ENCODE measurements at places on chromosomes 2 and 18.

- no peak for DNase-seq
Measured at GRCh38 chr2:191341436-191341835, 96.2 kb downstream of the MYO1B start.

DNA sequence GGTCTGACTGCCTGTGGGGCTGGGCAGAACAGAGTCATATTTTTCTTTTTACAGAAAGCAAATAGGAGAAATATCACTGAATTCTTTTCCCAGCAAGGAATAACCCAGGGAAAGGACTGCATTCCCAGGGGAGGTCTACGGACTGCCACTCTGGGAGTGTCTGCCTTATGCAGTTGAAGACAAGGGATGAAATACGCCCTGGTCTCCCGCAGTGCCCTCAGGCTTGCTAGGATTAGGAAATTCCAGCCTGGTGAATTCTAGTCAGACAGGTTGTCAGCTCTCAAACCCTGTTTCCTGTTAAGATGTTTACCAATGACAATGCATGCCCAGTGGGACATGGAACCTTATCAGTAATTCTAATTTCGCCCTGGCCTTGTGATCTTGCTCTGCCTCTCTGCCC, 30.3 kb upstream of the PDK1 start:
- no peak for DNase-seq

DNA sequence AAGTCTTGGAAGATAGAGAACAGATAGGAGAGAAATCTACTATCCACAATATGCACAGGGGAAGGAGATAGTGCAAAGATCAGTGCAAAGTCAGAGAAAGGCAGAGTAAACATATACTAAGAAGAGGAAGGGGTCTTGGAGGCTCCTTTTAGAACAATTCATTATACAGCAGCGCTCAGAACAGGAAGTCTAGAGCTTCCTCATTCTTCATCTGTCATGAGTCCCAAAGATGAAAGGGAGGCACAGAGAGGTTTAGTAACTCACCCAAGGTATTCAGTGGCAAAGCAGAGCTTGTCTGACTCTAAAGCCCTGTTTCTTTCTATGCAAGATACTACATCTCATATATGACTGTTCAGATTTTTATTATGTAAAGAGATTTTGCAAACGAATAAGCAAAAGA, 1.4 kb downstream of the SP110 start:
- DNase-seq = no peak

- no peak for DNase-seq
Measured at GRCh38 chr2:41004700-41005099, 552.8 kb upstream of the SLC8A1 start.

DNA sequence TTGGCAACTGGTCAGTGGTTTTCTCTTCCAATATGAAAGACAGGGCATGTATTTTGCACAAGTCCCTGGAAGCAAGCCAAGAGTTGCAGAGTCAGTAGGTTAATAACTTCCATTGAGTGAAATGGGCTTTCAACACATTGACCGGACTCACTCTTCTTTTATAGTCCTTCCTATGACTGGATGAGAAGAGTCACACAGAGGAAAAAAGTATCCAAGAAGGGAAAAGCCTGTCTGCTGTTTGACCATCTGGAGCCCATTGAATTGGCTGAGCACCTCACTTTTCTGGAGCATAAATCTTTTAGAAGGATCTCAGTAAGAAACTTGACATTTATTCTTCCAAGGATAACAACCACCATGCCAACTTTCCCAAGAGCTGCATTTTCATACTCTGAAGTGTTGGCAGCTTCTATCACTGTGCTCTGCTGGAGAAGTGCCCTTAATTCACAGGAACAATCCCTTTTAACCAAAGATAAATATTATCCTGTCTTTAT, 45.4 kb downstream of the RASGRP3 start:
- no peak for DNase-seq

- DNase-seq = no peak
Measured at GRCh38 chr2:104982111-104982510, 55.8 kb upstream of the MRPS9 start.

DNA sequence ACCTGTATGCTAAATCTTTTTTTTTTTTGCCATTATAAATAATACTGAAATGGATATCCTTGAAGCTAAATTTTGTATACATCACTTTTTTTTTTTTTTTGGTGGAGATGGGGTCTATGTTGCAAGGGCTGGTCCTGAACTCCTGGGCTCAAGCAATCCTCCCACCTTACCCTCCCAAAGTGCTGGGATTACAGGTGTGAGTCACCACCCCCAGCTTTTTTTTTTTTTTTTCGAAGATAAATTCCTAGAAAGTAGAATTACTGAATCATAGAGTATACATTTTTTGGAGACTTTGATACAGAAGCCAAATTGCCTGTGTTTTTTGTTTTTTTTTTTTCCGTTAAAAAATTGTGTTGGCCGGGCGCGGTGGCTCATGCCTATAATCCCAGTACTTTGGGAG, 51.0 kb upstream of the MCFD2 start:
- no peak for DNase-seq

DNA sequence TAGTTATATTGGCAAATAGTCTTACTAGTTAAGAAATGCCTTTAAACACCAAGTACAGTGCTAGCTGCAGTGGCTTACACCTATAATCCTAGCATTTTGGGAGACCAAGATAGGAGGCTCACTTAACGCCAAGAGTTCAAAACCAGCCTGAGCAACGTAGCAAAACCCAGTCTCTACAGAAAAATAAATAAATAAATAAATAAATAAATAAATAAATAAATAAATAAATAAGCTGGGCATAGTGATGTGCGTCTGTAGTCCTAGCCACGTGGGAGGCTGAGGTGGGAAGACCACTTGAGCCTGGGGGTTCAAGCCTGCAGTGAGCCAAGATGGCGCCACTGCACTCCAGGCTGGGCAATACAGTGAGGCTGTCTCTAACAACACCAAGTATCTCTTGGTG, 158.6 kb upstream of the ALPP start:
- no peak for DNase-seq

DNA sequence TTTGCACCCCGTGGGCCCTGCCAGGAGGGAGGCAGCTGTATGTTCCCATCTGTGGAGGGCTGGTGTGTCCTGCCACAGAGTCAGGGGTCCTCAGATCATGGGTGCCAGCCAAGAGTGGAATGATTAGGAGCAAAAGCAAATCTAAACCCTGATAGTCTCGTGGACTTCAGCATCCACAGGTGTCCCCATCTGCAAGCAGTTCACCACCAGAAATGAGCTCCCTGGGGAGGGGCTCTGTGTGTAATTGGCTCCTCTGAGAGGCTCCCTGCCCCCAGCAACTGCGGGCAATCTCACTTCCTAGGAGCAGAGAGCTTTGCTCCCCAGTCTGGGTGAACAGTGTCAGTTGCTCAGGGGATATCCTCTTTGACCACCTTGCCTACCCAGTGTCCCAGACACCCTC, 78.1 kb downstream of the HNRNPLL start:
- DNase-seq = no peak

GRCh38 chr2:80217446-80217845, 87.1 kb downstream of the LRRTM1 start:
- no peak for DNase-seq

DNA sequence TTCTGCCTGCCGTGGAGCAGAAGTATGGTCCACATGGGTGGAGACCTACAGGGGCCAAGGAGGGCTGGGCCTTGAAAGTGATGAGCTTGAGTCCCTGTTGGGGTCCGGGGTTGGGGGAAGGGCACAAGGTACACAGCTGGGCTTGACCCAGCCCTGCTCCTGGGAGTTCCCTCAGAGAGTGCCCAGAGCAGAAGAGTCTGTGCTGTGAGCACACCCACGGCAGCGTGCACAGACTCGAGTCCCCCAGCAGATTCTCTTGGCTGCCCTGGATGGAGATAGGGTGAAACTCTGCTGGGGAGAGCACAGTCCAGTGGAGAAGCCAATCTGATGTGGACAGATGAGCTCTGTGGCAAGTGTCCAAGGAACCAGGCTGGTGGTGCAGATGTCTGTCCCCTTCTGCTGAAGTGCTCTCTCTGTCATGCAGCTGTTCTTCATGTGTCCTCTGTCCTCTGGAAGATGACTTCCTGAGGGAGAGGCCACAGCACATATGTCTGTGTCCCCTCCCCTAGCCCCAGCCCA, 27.5 kb downstream of the INPP4A start:
- no peak for DNase-seq

GRCh38 chr2:36464006-36464721, 108.6 kb downstream of the CRIM1 start:
- no peak for DNase-seq

- DNase-seq = no peak
Measured at GRCh38 chr2:54099829-54100585, 15.4 kb upstream of the ACYP2 start.

- DNase-seq = no peak
Measured at GRCh38 chr2:24809316-24810007, 16.2 kb downstream of the CENPO start.

DNA sequence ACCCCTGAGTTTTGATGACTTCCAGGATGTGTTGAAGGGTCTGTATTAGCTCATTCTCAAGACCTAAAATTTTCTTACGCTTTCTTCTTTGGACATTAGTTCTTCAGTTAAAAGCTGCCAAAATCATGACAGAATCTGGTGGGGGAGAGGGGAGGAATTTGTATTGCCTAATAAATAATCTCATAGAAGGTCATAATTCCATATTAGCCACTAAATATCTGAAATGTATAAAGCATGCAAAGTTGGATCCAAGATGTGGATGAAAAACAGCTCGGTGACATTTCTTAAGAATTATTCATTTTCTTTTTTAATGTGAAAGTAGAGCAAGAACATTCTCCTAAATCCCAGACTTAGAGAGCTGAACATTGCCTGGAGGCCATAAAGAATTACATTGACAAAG, 120.1 kb downstream of the MMADHC start:
- no peak for DNase-seq

DNA sequence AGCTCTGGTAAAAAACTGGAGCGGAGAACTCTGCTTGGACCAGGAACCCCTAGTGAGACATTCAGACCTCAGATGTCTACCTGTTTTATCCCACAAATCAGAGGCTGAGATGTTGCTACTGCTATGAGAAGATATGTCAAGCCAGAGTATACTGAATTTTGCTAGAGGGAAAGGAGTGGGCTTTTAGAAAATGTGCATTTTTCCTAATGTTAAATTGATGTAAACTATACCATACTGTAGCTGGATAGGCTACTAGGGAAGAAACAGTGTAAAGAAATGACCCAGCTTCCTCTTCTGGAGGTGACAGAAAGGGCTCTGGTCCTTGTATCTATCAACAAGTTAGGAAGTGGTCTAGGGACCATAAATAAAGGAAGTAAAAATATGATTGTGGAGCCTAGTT, 65.0 kb downstream of the SLC39A10 start:
- DNase-seq = no peak

GRCh38 chr2:214604861-214605260, 194.0 kb downstream of the VWC2L start:
- DNase-seq = no peak

GRCh38 chr2:12270876-12271588, 445.7 kb upstream of the TRIB2 start:
- DNase-seq = no peak

DNA sequence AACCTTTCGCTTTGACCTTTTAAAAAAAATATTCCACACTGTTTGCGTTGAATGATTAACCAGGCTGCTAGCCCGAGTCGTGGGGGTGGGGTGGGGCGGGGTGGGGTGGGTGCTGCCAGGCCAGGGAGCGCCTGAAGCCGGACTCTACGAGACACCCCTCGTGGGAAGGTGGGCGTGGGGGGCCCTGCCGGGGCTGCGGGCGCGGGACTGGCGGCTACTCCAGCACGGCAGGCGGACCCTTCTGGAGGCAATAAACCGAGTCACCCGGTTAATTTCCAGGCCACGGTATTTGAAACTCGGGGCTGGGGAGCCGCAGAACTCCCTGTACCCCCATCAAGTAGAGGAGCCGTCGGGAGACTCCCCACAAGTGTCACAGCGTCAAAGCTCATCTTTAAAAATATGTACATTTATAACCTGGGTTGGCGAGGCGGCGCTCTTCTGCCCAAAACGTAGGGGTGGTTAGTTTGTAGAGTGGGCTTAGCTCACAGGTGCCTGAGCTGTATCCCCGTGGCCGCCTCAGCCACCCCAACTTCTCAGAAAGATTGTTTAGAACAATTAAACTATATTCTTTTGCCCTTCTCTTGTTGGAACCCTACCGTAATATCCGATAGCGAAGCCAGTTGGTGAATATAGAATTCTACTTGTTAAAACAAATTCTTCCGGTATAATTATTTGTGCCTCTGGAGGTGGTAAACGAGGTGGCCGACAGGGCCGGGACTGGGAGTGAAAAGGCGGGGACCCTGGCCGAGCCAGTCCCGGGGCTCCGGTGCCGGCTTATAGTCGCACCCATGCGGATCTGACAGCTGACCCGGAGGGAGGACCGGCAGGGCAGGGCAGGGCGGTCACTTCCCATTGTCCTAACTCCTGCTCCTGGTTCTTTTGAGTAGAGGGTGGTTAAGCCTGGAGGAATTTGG, 1.4 kb downstream of the B3GNT2 start:
- no peak for DNase-seq

GRCh38 chr2:1771626-1772280, 27.4 kb upstream of the PXDN start:
- no peak for DNase-seq

DNA sequence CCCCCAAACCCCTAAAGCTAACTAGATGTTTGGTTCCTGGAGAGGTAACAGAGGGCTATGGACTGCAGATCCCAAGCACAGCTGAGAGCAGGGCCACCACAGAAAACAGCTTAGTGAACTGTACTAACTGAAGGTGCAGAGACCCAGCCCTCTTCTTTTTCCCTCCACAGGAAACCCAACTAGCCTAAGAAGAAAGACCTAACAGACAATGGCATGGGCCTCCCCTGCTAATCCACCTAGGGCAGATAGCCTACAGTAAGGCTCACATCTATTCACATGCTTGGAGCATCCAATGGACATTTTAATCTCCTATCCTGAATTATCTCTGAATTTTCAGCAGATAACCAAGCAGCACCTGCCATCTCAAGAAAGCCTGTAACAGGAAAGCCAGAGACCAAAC, 8.8 kb upstream of the FECH start:
- no peak for DNase-seq

GRCh38 chr2:151907286-151908203, 79.3 kb upstream of the ARL5A start:
- DNase-seq = no peak

DNA sequence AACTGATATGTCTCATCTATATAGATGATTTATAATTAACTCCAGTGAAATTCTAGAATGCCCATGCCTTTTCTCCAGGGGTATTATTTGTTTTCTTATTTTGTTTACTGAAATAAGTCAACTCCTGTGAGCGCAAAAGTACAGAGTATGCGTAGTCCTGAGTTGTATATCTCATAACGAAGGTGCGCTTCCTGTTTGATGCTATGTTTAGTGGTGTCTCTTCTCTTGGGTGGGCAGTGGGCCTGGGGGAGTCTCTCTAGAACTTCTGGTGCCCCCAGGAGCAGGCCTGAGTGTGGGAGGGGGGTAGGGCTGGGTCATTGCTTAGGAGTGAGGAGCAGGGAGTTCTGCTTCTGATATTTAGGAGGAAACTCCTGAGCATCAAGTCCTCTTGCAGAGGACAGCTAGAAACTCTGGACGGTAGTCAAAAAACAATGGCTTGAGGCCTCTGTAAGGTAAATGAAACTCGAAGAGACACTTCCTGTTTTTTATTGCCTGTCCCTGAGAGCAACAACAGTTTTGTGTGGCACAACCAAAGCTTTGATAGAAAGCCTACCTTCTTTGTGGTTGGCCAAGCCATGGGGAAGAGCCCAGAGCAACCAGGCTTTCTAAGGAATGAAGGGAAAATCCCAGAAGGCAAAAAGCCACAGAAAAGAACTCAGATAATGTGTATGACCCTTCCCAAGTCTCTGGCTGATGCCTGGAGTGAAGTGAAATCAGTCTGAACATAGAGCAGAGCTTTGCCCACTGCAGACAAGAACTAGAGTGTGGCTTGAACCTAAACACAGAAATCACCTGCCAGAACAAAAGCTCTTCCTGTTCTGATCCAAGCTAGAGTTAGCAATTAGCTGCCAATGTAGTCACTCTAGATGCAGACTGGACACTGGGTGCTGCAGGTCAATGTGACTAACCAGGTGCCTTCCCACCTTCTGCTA, 8.5 kb upstream of the SP140L start:
- DNase-seq = no peak
